ENCODE measurements at places on chromosomes 16 and 17. TPM values are rescaled to one million over a fixed set of nuclear protein-coding genes. Genes with fewer than 3 reads are reported as not detected.

- peaks cover 40% of the 10 kb centered on the region for H3K4me1 ChIP-seq
- H3K27ac ChIP-seq = peak overlapping the region; percentile 92
- peak overlapping the region; percentile 92 for H3K4me3 ChIP-seq
Measured at GRCh38 chr17:43210576-43210975, 1.1 kb upstream of the TMEM106A start.

Gene CHMP6
- 11.2 TPM for total RNA-seq

GRCh38 chr17:75273977-75274708, 3.1 kb upstream of the MIF4GD start:
- no peaks in the 10 kb centered on the region for H3K27me3 ChIP-seq
- DNase-seq = no peak
- H3K27ac ChIP-seq = no peak overlapping the region
- peaks cover 32% of the 10 kb centered on the region for H3K4me1 ChIP-seq

Gene TOX3
- total RNA-seq = not detected

Gene TNFRSF12A
- 3.9 TPM for total RNA-seq

Gene PPP1R1B
- total RNA-seq = not detected

Gene DYNC1LI2
- total RNA-seq = 60.0 TPM

Gene SMPD3
- total RNA-seq = not detected

DNA sequence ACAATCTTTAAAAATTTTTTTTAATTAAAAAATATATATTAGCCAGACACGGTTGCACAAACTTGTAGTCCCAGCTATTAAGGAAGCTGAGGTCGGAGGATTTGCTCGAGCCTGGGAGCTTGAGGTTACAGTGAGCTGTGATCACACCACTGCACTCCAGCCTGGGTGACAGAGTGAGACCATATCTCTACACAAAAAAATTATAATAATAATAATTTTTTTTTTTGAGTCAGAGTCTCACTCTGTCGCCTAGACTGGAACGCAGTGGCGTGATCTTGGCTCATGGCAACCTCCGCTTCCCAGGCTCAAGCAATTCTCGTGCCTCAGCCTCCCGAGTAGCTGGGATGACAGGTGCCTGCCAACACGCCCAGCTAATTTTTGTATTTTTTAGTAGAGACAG, 23.8 kb downstream of the LITAF start:
- H3K4me1 ChIP-seq = peaks cover 75% of the 10 kb centered on the region
- H3K27me3 ChIP-seq = no peaks in the 10 kb centered on the region
- no peak for DNase-seq
- no peak overlapping the region for H3K27ac ChIP-seq
- no peak overlapping the region for H3K4me3 ChIP-seq

Gene KRT12
- not detected for total RNA-seq

DNA sequence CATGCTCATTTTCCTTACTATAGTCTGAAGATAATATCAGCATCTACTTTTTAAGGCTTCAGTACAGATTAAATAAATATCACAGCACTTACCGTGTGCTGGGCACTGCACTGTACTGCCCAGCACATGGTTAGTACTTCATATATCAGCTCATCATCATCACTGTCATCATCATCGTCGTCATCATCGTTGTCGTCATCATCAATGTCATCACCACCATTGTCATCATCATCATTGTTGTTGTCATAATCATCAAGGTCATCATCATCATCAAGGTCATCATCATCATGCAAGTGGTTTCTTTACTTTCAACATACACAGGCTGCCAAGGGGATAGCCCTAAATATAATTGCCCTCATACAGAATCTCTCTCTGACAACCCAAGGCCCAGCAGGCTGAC, 275.1 kb downstream of the ABCC12 start:
- H3K36me3 ChIP-seq = no peaks in the 10 kb centered on the region
- no peak overlapping the region for H3K4me3 ChIP-seq
- H3K27ac ChIP-seq = no peak overlapping the region
- H3K4me1 ChIP-seq = no peaks in the 10 kb centered on the region
- no peak for DNase-seq

DNA sequence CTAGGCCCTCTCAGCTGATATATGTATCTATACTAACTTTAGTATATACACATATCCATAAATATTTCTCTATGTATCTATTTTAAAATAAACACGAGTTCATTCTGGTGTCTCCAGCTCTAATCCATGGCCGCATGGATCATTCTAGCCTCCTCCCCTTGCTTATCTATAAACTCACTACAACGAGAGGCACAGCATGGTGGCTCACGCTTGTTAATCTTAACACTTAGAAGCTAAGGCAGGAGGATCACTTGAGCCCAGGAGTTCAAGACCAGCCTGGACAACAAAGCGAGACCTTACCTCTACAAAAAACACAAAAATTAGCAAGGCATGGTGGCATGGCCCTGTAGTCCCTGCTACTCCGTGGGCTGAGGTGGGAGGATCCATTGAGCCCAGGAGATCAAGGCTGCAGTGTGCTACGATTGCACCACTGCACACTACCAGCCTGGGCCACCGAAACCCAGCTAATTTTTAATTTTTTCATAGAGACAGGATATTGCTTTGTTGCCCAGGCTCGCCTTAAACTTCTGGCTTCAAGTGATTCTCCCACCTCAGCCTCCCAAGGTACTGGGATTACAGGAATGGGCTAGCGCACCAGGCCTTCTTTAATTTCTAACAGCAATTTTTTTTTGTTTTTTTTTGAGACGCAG, 3.9 kb upstream of the ZNF207 start:
- no peak overlapping the region for H3K4me3 ChIP-seq
- H3K27ac ChIP-seq = no peak overlapping the region
- no peaks in the 10 kb centered on the region for H3K27me3 ChIP-seq
- peaks cover 25% of the 10 kb centered on the region for H3K4me1 ChIP-seq

- no peaks in the 10 kb centered on the region for H3K27me3 ChIP-seq
- no peak overlapping the region for H3K4me3 ChIP-seq
- peak overlapping the region; percentile 27 for H3K27ac ChIP-seq
- H3K4me1 ChIP-seq = peaks cover 26% of the 10 kb centered on the region
- peaks cover 15% of the 10 kb centered on the region for H3K36me3 ChIP-seq
- DNase-seq = no peak
Measured at GRCh38 chr17:74769856-74770497, 6.2 kb downstream of the NAT9 start.

Gene C17orf58
- 24.8 TPM for total RNA-seq

DNA sequence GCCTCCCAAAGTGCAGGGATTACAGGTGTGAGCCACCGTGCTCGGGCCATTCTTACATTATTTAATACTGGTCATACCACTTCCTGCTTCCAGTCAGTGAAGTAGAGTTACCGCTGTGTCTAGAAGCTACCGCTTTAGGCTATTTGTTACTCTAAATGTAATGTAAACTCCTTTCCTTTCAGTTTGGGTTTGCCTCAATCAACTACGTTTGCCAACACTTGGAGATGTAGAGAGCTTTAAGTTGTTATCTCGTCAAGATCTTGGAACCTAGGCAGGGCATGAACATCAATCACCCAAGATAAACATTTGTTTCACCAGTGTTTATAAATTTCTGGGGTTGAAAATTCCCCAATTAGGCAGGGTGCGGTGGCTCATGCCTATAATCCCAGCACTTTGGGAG, 275.9 kb downstream of the STX8 start:
- no peaks in the 10 kb centered on the region for H3K27me3 ChIP-seq
- no peak for DNase-seq

Gene SULT1A4
- total RNA-seq = 2.0 TPM

DNA sequence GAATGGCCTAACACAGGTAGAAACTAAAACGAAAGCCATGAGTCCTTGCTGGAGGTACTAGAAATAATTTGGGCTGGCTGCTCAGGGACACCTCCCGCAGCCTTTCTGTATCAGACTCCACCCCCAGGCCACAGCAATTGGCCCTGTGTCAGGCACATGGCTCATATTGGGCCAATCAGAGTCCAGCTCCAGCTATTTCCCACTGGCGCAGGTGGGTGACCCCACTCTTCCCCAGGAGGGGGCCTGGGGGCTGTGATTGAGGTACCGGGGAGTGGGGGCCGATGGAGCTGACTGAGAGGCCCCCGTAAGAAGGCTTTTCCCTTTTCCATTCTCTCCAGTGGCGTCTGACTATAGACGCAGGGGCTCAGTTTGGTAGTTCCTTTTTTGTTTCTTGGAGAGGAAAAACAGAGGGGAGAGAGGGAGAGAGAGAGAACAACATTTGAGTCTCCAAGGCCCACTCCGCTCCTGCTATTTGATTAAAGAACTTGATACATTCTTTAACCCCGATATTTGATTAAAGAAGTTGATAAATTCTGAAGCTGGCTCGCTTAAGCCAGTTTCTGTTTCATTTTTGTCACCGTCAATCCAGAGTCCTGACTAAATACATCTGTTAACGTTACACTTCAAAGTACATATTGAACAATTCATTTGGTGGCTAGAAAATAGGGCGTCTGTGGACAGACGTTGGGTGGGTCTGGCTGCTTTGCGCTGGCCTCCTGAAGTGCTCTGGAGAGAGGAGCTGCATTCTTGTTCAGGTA, 26.3 kb downstream of the FOXL1 start:
- H3K27me3 ChIP-seq = peaks cover 31% of the 10 kb centered on the region
- peak; percentile 45 for DNase-seq
- peaks cover 13% of the 10 kb centered on the region for H3K4me1 ChIP-seq
- peak overlapping the region; percentile 77 for H3K4me3 ChIP-seq
- peak overlapping the region; percentile 14 for H3K27ac ChIP-seq

Gene PYY
- total RNA-seq = not detected

DNA sequence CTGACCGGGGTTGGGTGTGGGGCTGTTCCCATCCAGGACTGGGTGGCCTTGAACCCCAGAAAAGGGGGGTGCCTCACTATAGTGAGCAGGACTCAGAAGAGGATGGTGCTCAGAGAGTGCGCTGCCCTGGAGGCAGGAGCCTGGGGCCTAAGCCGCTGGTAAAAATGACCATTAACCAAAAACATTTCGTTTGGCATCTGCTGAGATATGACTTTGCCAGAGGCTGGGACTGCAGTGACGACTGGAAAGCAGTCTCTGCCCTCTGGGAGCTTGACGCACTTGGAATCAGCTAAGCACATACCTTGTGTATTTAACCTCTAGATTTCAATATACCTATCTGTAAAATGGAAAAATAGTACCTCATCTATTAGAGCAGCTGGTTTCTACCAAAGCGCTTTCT, 7.2 kb upstream of the CRHR1 start:
- no peak overlapping the region for H3K4me3 ChIP-seq
- H3K36me3 ChIP-seq = no peaks in the 10 kb centered on the region
- DNase-seq = no peak

Gene NPIPB13
- 18.5 TPM for total RNA-seq

Gene CCL13
- total RNA-seq = not detected

DNA sequence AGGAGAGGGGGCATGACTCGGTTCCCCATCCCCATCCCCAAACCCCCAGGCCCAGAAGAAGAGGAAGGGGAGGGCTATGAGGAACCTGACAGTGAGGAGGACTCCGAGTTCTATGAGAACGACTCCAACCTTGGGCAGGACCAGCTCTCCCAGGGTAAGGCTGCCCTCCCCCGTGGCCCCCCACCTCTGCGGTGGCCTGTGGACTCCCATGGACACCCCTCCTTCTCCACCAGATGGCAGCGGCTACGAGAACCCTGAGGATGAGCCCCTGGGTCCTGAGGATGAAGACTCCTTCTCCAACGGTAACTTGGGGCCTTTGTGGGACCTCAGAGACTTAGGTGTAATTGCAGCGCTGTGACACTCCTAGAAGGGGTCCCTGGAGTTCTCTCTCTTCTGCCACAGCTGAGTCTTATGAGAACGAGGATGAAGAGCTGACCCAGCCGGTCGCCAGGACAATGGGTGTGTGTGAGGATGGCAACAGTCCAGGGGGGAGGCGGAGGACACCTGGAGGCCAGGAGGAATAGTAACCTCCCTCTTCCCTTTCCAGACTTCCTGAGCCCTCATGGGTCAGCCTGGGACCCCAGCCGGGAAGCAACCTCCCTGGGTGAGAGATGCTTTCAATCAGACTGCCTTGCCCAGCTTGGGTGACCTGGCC, 5.6 kb downstream of the CD19 start:
- H3K27ac ChIP-seq = no peak overlapping the region
- H3K4me1 ChIP-seq = peaks cover 17% of the 10 kb centered on the region
- DNase-seq = no peak
- H3K4me3 ChIP-seq = no peak overlapping the region
- no peaks in the 10 kb centered on the region for H3K27me3 ChIP-seq

- H3K27me3 ChIP-seq = peaks cover 35% of the 10 kb centered on the region
- H3K4me3 ChIP-seq = no peak overlapping the region
Measured at GRCh38 chr17:79341222-79341780, 266.7 kb downstream of the ENGASE start.

GRCh38 chr17:6786618-6787017, 10.6 kb downstream of the FBXO39 start:
- H3K27me3 ChIP-seq = peaks cover 66% of the 10 kb centered on the region
- DNase-seq = no peak

Gene GRN
- total RNA-seq = 57.8 TPM

Gene INCA1
- total RNA-seq = not detected

GRCh38 chr16:88453217-88453531, at the start of gene ZFPM1:
TSS of gene ZFPM1 (plus strand) at chr16:88453280. CDS start at chr16:88453639, 359 bp downstream.
- H3K36me3 ChIP-seq = no peaks in the 10 kb centered on the region
- peak within 1 kb of the TSS; percentile 94 for H3K4me3 ChIP-seq
- peak within 1 kb of the TSS; percentile 93 for H3K27ac ChIP-seq
- peaks cover 30% of the 10 kb centered on the region for H3K4me1 ChIP-seq

GRCh38 chr17:34420254-34420766, 57.3 kb upstream of the CCL1 start:
- DNase-seq = peak; percentile 59
- no peaks in the 10 kb centered on the region for H3K36me3 ChIP-seq
- no peak overlapping the region for H3K27ac ChIP-seq
- H3K4me1 ChIP-seq = no peaks in the 10 kb centered on the region
- H3K4me3 ChIP-seq = no peak overlapping the region
- H3K27me3 ChIP-seq = peaks cover 27% of the 10 kb centered on the region

DNA sequence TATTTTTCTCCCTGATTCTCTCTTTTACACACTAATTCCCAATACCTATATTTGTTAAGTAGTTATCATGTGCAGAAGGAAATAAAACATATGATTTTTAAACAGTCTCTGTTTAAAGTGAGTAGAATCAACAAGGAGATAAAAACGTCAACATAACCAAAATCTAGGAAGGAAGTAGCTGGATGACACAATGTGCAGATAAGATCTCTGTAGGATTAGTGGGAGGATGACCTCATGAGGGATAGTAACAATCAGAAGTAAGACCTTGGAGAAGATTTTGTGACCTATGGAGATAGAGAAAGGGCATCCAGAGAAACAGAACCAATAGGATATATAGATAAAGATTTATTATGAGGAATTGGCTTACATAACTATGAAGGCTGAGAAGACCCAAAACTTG, 262.6 kb upstream of the CDH11 start:
- no peaks in the 10 kb centered on the region for H3K4me1 ChIP-seq
- no peaks in the 10 kb centered on the region for H3K36me3 ChIP-seq
- no peaks in the 10 kb centered on the region for H3K27me3 ChIP-seq
- H3K27ac ChIP-seq = no peak overlapping the region
- no peak for DNase-seq

DNA sequence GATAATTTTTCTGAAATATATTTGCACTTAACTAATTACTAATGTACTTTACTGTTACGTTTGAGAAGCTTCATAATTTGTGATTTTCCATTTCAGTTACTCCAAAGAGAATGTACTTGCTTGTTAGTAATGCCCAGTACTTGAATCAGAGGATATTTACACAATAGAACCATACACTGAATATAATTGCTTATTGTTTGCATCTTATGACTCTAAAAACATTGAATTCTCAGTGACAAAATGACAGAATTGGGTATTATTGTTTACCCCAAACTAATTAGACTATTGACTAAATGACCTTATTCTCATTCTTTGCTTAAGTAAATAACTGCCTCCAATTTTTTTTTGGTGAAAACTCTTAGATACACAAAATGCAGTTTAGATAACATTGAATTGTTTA, 8.9 kb downstream of the CCP110 start:
- no peaks in the 10 kb centered on the region for H3K4me1 ChIP-seq
- no peak overlapping the region for H3K4me3 ChIP-seq
- H3K27me3 ChIP-seq = no peaks in the 10 kb centered on the region

Gene TANC2
- total RNA-seq = 16.1 TPM

GRCh38 chr17:78692460-78693010, 89.5 kb downstream of the CYTH1 start:
- peaks cover 16% of the 10 kb centered on the region for H3K36me3 ChIP-seq
- H3K27ac ChIP-seq = no peak overlapping the region
- DNase-seq = no peak
